ENCODE measurements at places on chromosomes 6 and 20. TPM values are rescaled to one million over a fixed set of nuclear protein-coding genes. Genes with fewer than 3 reads are reported as not detected.

Gene WFDC12
- 0.85 TPM for total RNA-seq

Gene PGC
- total RNA-seq, result 19.2 TPM

Gene MYL9
- 239 TPM for total RNA-seq

Gene LY6G6F
- total RNA-seq, result not detected

Gene DLL1
- total RNA-seq, result 16.9 TPM

Gene OLIG3
- total RNA-seq, result not detected

Gene TULP1
- not detected for total RNA-seq

Gene SLC12A5
- total RNA-seq, result 0.52 TPM

Gene FILIP1
- 24.1 TPM for total RNA-seq

Gene CST3
- total RNA-seq, result 238 TPM

Gene HTR1E
- total RNA-seq, result not detected

Gene HLA-DOA
- 26.4 TPM for total RNA-seq

Gene PAQR8
- 9.3 TPM for total RNA-seq

Gene MEP1A
- total RNA-seq, result 0.09 TPM

Gene SEMG1
- total RNA-seq, result not detected

Gene SCUBE3
- 1.4 TPM for total RNA-seq

DNA sequence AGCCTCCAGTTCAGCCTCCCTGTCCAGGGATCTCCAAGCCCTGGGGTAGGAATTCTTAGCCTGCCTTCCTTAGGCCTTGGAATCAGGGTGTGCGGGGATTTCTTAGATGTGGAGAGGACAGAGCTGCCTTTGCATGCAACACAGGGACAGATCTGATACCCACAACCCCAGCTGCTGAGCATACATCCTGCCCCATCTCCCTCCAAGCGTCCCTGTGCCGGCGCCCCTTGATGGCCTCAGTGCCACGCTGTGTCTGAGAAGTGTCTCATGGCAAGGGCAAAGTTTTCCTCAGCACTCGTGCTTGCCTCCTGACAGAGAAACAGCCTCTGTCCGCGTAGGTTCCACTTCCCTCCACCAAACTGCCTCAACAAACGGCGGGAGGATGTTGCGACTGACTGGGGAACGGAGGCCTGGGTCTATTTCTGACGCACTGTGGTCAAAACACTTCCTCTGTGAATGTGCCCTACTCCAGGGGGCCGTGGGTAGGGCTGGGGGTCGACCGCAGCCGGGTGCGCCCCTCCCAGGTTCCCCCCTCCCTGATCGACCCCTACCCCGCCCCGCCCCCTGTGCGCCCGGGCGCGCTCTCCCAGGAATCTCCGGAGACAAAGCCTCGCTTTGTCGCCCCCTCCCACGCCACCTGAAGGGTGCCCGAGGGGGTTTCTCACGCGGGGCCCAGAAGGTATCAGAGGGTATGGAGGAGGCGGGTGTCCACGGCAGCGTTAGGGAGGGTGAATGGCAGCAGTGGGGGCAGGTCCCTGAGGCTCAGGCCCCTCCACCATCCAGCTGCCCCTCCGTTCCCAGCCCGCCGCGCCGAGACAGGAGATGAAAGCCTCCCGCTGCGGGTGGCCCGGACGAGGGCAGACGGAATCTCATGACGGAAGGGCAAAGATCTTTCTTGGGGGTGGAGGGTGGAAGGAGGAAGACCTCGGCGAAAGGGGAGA lies 806 bp downstream of the MICAL1 start:
- peak; percentile 40 for DNase-seq

GRCh38 chr6:155449450-155450239 lies 6.0 kb downstream of the NOX3 start:
- DNase-seq, result peak; percentile 35

GRCh38 chr6:96809119-96809518 lies 28.2 kb downstream of the GPR63 start:
- no peak for DNase-seq

DNA sequence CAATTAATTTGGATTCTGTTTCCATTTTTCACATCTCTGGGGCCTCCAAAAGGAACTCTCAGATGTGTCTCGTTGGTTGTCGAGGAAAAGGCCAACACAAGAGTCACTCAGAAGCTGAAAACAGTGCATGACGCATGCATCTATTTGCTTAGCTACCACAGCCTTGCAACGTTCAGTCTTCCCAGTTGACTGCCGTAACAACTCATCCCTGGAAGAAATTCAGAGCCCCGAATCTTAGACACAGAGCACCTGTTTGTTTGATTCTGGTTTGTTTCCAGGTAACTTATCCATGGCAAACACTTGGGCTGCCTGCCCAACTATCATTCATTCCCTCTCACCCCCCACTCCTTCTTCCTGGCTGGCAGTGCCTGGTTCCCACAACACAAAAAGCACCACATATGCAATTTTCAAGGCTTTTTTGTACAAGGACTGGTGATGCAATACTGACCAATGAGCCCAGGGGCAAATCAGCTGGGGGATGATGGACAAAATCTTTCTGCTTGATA lies 60.5 kb downstream of the ZMYND8 start:
- DNase-seq, result no peak

- no peak for DNase-seq
These were observed 172.2 kb downstream of the PLCB1 start for GRCh38 chr20:8304124-8304816.

GRCh38 chr6:139392794-139393193 lies 18.3 kb upstream of the CITED2 start:
- no peak for DNase-seq

GRCh38 chr6:92647630-92648029 lies 771.7 kb downstream of the EPHA7 start:
- DNase-seq, result no peak

GRCh38 chr6:164303102-164303964 lies 888.8 kb downstream of the QKI start:
- DNase-seq, result no peak

DNA sequence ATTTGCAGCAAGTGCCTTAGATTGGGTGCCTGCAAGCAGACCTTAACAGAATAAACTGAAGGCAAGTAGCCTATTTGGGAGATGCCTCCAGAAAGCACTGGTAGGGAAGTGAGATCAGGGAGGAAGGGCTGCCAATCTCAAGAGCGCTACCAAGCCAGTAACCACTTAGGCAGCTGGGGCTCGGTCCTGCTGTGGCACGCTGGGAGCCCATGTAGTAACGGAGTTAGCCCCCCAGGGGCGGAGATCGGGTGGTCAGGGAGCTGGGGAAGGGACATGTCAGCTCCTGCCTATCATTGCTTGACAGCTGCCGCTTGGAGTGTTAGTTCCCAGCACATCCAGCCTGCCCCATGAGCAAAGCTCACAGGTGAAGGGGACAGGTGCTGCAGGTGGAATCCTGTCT lies 127.0 kb downstream of the CEBPB start:
- DNase-seq, result no peak

GRCh38 chr6:129680633-129681032 lies 29.3 kb downstream of the ARHGAP18 start:
- DNase-seq, result no peak

DNA sequence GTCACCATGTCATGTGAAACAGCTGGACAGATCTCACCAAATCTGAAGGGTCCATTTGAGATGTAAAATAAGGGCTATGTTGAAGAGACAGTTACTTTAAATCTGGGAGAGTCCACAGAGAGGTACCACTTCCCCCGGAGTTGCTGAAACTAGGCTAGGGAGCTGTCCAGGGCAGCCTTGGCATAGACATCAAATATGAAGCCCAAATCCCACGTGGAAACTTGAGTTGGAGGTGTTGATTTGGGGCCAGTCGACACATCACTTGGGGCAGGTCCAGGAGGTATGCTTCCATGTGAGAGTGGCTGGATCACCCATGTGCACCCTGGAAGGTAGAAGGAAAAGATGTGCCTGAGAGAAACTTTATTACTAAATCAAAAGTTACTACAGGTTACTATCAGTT lies 12.0 kb upstream of the SERPINB9 start:
- no peak for DNase-seq

DNA sequence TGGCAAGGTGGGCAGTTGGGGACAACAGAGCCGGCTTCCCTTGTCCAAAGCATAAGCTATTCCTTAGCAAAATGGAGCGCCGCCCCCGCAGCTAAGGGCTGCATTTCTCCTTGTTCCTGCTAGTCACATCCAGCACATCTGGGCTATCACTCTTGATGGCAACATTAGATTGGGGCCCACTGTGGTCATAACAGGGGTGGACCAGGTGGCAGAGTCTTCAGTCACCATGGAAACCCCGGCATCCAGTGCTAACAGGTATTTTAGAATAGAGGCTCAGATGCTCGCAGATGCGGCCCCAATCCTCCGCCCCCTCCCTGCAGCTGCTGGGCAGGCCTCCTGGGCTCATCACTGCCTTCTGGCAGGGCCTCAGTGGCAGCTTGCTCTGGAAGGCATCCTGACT lies 168.2 kb upstream of the PROKR2 start:
- DNase-seq, result no peak

- peak; percentile 2 for DNase-seq
These were observed 399.8 kb upstream of the EPHA7 start for GRCh38 chr6:93819189-93819588.

GRCh38 chr6:159852877-159853276 lies 37.9 kb upstream of the MAS1 start:
- peak; percentile 23 for DNase-seq

- no peak for DNase-seq
These were observed 97.3 kb upstream of the FOXA2 start for GRCh38 chr20:22681591-22682248.

DNA sequence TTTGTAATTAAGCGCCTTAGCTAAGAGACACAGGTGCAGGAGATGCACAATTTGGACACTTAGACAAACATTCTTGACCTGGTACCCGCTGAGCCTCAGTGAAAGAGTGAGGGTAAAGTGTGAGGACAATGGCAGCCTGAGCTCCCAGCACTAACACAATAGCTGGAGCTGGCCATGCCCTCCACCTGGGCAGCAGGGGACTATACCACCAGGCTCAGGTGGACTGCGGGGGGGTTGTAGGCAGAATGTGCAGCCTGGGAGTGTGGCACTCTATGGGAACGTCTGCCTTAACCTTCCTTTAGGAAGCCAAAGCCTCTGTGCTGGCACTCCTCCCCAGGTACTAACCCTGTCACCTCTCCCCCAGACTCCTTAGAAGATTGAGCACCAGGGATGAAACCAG lies 23.6 kb downstream of the PRKN start:
- no peak for DNase-seq

- DNase-seq, result peak; percentile 30
These were observed 2177.4 kb upstream of the DEFB115 start for GRCh38 chr20:29079769-29080690.

- no peak for DNase-seq
These were observed 535.9 kb downstream of the FRK start for GRCh38 chr6:115524821-115525220.

- no peak for DNase-seq
These were observed 40.6 kb upstream of the NFATC2 start for GRCh38 chr20:51583073-51583472.

- peak; percentile 45 for DNase-seq
These were observed 216.6 kb downstream of the HIVEP2 start for GRCh38 chr6:142728364-142728763.

DNA sequence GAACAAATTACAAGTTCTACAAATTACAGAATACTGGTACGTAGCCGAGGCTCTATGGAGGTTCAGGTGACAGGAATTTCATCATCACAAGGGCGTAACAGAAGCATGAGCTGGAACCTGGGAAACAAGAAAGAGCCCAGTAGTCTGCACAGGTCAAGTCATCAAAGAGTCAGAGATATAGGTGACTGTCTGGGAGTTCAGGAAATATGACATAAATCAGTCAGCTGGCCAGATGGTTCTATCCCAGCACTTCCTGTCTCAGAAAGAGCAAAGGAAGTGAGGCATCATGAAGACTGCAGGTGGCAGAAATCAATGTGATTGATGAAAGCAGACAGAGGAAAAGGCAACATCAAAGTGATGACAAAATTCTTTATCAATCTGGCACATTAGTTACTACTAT lies 23.3 kb downstream of the MYCT1 start:
- peak; percentile 27 for DNase-seq

DNA sequence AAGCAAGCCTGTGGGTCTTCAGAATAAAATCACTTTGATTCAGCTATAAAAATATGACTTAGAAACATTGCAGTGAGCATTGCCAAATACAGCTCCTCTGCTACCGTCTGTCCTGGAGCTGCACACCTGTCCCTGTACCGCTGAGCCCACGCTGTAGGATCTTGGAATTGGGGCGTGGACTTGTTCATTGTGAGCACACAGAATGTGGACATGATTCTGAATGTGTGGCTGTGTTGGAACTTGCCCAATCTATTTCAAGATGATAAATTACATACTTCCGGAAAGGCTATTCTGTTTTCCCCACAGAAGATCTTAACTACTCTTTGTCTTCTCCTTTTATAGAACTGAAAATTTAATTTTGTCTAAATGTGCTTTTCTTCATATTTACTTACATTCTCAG lies 107.3 kb downstream of the UST start:
- no peak for DNase-seq

DNA sequence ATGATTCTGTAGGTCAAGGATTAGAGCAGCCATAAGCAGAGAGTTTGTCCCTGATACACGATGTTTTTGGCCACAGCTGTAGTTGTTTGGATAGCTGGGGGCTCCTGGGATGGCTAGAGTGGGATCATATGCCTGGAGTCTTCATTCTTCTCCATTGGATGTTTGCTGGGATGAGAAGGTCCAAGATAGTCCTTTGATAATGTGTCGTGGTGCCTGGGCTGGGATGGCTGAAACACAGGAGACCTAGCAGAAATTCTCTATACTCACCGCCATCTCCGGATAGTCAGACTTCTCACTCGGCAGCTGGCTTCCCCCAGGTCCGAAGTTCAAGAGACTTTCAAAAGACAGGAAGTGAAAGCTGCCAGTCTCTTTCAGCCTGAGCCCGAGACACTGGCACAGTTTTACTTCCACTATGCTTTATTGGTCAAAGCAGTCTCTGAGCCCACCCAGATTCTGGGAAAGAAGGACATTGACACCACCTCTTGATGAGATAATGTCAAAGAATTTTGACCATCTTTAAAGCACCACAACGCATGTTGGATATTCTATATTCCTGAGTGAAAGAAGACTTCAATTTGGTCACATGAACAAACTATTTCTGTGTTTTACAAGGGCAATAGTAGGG lies 16.0 kb downstream of the MARCKS start:
- peak; percentile 15 for DNase-seq

GRCh38 chr20:44970243-44970757 lies 4.0 kb downstream of the STK4 start:
- DNase-seq, result no peak

- no peak for DNase-seq
These were observed 101.7 kb upstream of the IYD start for GRCh38 chr6:150266963-150267685.

GRCh38 chr6:31614075-31614619 lies 887 bp upstream of the AIF1 start:
- peak; percentile 65 for DNase-seq

GRCh38 chr6:48916607-48917006 lies 546.4 kb downstream of the MMUT start:
- no peak for DNase-seq

- no peak for DNase-seq
These were observed 70.1 kb downstream of the HECA start for GRCh38 chr6:139204978-139205377.

DNA sequence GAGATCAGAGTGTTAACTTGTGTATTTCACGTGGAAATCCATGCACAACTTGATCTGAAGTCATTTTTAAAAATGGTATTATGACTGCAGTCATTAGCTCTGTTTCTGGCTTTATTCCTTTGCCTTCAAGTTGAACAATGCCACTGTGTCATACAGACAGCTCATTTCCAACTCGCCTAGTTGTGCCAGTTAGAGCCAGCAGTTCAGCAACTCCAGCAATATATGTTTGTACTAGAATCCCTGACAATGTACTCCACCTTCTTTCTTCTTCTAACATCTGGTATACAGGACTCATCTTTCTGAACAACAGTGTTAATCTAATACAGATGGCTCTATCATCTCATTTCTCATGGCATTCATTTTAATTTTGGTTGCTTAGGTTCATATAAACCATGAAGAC lies 418.3 kb upstream of the POU3F2 start:
- no peak for DNase-seq

- no peak for DNase-seq
These were observed 24.2 kb downstream of the ASXL1 start for GRCh38 chr20:32382102-32382950.
